ENCODE measurements at places on chromosomes 6 and 20. TPM values are rescaled to one million over a fixed set of nuclear protein-coding genes. Genes with fewer than 3 reads are reported as not detected.

The VSTM2L gene
- total RNA-seq: 1.1 TPM

The HSPA1L gene
- total RNA-seq: 1.7 TPM

The CCN5 gene
- 5.0 TPM for total RNA-seq

The OVOL2 gene
- total RNA-seq: not detected

The LGSN gene
- under 0.01 TPM for total RNA-seq

The RCAN2 gene
- 3.7 TPM for total RNA-seq

The ARG1 gene
- not detected for total RNA-seq
